ENCODE measurements at places on chromosomes 7 and 10.

DNA sequence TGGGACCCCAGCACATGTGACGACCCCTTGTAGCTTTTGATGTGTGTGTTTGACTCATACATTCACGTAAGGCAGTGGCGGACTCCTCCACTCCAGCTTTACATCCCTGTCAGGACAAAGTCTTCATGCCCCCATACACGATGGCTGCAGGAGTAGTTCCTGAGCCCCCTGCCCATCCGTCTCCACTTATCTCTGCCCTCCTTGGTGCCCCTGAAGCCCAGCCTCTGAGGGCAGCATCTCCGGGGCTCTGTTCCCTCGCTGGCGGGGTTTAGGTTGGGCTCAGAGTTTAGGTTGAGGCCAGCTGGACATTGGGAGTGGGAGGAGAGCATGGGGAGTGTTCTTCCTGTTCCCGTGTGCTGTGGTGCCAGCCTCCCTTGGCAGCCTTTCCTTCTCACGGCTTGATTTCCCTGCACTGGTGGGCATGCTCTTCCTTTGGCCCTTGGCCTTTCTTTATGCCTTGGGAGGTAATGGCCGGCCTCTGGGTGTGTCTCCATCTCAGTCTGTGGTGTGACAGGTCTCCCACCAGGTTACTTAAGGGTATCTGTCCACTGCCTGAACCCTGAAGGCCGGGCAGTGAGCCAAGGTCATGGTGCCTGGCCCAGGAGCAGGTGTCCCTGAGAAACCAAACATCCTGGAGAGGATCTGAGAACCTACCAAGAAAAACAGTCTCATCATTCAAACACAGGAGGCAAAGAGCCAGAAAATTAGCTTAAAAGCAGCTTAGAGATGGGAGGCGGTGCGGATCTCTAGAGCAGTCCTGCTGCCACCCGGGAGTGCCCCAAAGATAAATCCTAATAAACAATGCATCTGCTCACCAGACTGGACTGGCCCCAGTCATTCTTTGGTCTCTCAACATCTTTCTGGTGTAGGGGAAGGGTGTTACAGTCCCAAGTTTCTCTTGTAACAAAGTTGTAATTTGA lies 85.5 kb downstream of the GLRX3 start:
- DNase-seq: no peak

GRCh38 chr7:73626814-73627213 lies 2.5 kb upstream of the MLXIPL start:
- DNase-seq: peak; percentile 52

GRCh38 chr7:137986252-137987017 lies 15.5 kb downstream of the CREB3L2 start:
- DNase-seq: peak; percentile 96

DNA sequence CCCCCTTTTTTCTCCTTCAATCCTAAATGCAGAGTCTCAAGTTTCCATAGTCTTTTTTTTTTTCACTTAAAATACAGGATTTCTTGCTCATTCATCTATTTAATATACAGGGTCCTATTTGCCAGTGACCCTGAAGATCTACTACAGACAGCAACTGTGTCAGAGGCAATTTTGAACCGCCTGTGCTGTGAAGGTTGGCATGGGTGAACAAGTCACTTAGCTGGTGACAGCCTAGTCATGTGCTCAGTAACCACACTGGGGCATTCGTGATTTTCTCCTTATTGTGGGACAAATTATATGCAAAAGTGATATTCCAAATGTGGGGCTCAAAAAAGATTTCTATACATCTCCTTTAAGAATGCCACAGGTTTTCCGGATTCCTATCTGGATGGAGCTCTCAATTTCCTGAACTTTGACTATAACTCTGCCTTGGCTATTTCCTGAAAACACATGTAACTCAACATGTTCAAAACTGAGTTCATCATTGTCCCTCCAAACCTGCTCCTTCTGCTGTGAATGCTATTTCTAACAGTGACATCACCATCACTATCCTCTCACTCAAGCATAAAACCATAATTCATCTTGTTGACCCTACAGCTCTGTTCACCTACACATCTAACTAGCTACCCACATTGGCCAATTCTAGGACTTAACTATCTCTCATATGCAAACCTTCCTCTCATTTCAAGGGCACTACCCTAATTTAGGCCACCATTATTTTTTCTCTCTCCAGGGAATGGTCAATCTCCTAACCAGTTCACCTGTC lies 36.7 kb downstream of the CDK6 start:
- DNase-seq: no peak

- no peak for DNase-seq
Measured at GRCh38 chr7:45401155-45401554, 173.0 kb upstream of the ADCY1 start.

DNA sequence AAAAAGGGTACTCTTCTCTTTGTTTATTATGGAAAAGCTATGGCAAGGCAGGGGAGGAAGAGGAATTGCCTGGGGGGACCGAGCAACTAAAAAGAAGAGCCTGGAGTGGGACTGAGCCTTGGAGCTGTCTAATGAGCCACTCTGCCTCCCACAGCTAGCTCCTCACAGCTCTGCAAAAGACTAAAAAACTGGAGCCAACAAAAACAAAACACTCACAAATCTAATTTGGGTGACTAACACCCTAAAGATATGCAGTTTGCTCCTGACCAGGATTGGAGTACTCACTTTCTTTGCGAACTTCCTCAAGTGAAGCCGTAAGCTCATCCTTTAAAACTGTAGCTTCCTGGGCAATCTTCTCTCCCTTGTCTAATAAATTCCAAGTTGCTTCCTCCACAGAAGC lies 89.4 kb downstream of the CTNNA3 start:
- DNase-seq: peak; percentile 74

DNA sequence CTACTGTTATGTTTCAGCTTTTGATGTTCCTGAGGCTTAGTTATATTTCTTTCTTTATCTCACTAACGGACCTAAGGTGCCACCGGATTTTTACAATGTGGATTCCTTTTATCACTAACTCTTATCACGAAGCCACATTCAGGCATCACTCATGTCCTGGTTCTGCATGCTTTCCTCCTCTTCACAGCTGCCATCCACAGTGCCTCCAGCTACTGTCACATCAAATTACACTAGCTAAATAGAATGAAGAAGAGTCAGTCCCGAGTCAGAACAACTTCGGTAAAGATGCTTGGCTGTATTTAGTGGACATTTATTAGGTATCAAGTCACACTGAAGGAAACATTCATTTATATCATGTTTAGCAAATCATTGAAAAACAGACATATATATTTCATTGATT lies 153.2 kb downstream of the NEBL start:
- no peak for DNase-seq

- DNase-seq: no peak
Measured at GRCh38 chr7:1354661-1355567, 104.4 kb downstream of the MICALL2 start.

DNA sequence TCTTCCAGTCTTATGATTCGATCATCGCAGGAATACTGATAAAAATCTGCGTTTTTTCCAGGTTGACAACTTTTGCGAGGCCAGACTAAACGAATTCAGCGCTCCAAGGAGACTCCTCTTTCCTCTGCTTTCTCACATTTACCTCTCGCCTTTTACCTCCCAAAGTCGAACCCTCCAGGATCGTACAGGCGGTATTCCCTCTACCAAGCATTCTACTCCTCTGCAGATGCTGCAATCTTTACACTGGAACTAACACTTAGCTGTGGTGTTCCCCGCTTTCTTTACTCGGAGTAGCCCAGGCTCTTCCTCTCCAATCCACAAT lies 449 bp downstream of the NUDT5 start:
- DNase-seq: no peak

DNA sequence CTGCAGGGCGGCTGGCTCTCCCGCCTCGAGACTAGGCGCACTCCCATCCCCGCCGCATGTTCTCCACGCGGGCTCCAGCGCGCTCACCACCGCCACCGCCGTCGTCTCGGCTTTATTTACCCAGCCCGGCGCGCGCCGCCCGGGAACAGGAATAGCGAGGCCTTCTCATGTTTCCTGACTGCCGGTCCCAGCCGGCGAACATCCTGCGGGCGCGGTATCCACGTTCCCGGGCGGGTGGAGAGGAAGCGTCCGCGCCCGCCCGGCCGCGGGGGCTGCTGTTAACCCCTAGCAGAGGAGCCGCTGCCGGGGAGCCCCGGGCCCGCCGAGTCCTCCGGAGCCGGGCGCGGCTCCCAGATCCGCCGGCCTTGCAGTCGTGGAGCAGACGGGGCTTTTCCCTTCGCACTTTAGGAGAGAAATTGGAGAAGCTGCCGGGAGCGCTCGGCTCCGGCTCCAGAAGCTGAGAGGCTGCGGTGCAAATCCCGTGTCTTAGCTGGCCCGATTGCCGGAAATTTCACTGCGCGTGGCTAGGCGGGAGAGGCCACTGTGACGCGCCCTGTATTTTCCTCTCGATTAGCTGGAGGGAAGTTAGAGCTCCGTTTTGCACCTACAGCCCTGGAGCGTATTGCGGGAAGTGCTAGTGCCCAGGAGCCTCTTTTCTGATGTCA lies at the start of gene MKX:
Gene MKX, minus strand, starts transcription at position 88 of the 665 bp plus-strand sequence. CDS start 2,404 bp downstream, outside the sequence.
- peak; percentile 48 for DNase-seq

DNA sequence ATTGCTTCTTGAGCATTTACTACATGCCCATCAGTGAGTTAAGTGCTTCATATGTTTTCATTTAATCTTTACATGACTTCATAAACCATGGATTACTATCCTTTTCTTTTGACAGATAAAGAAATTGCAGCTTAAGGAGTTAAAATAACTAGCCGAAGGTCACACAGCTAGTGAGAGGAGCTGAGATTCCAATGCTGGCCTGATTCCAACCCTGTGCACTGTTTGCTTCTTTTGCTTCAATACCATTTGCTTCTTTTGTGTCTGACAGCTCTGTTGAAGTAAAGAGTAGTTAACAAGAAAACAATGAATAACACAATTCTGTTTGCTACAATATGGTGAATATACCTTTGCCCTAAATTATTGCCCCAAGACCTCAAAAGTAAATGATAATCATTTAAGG lies 132.4 kb downstream of the GRM3 start:
- DNase-seq: no peak

DNA sequence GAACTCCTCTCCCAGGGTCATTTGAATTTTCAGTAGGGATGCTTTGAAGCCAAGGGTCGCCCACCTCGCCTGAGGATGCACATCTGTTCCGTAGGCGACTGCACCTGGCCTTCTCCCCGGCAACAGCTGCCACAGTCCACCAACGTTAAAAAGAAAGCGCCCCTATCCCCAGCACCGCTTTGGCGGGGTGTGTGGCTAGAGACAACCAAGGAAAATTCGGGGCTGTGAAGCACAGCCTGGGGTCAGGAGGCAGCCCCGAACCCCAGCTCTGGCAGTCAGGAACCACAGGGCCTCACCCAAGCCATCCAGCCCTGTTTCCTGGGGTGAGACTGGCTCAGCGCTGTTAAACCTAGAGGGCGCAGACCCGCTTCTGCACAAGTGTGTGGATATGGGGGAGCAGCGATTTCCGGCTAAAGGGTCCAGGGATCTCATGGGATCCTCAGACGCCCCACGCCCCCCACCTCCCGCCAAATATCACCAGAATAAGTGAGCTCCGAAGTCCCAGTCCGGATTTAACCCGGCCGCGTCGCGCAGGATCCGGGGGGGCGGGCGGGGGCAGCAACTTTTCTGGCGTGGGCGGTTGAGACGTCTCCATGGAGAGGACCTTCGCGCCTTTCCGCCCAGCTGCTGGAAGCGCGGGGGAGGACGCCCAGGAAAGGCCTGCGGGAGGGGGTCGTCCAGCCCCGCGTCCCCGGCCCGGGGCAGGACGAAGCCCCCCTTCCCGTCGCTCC lies 822 bp downstream of the ZC3HAV1L start:
- DNase-seq: peak; percentile 24

- DNase-seq: no peak
Measured at GRCh38 chr10:43299579-43299978, 32.7 kb upstream of the RASGEF1A start.

GRCh38 chr10:70337201-70337651 lies 45.2 kb downstream of the LRRC20 start:
- no peak for DNase-seq

DNA sequence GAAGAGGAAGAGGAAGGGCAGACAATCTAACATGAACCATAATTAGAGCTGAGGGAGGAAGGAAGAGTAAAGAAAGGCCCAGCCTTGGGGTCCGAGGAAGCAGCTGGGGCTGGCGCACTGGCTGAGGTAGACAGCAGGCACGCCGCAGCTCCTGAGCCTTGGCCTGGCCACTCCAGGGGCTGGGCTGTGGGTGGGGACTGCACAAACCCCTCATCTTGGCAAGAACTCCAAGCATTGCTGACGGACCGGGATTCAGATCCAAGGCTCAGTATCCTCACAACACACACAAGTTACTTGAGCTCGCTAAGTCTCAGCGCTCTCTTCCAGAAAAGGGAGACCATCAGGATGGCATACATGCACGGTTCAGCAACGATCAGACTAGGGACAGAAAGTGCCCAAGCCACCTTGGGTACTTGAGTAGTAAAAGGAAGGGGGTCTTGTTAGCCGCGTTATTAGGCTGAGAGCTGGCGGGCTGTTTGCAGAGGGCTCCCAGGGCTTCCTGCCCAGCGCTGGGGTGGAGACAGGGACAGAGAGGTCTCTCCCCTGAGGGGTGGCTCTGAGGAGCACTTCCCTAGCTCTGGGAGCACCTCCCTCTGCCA lies 4.5 kb downstream of the TNS3 start:
- no peak for DNase-seq

DNA sequence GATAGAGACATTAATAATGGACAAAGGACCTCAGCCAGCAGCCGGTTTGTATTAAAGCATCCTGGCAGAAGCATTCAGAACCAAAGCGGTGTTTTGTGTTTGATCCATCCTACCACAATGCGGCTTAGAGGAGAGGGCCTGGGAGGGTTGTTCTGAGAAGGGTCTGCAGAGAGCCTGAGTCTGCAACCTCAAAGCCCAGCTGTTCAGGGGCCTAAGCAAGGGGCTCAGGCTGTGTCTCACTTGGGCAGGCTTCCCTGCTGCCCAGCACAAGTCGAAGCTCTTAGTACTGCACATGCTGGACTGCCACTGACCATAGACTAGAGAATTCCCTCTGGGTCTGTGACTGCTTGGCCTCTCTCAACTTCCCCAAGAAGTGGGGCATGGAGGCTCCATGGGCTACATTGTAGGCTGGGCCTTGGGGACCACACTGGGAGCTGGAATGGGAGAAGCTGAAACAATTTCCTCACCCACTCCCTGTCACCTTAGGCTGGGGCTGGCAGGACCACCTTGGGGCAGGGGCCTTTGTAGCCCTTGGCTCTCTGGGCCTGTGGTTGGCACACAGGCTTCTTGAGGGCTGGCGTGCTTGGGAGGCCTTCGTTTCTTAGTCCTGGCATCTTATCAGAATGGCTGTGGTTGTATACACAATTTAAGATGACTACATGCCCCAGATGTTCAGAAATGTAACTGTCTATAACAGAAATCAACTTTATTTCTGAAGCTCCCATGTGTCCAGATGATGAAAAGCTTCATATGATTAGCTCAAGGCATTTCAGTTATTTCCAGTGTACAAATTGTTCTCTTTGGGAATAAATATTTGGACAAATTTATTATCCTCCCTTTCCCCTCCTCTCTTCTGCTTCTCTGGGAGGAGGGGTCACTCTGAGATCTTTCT lies 44.5 kb downstream of the LRRC18 start:
- DNase-seq: no peak

Measured in fibroblast of mammary gland (primary cell).